Activated CD4-positive, CD25-positive, alpha-beta regulatory T cell treated with anti-CD3 and anti-CD28 coated beads, Interleukin-2, amount 50 U/mL, for 72 hours (primary cell): ENCODE measurements at places on chromosomes 12 and 14.

DNA sequence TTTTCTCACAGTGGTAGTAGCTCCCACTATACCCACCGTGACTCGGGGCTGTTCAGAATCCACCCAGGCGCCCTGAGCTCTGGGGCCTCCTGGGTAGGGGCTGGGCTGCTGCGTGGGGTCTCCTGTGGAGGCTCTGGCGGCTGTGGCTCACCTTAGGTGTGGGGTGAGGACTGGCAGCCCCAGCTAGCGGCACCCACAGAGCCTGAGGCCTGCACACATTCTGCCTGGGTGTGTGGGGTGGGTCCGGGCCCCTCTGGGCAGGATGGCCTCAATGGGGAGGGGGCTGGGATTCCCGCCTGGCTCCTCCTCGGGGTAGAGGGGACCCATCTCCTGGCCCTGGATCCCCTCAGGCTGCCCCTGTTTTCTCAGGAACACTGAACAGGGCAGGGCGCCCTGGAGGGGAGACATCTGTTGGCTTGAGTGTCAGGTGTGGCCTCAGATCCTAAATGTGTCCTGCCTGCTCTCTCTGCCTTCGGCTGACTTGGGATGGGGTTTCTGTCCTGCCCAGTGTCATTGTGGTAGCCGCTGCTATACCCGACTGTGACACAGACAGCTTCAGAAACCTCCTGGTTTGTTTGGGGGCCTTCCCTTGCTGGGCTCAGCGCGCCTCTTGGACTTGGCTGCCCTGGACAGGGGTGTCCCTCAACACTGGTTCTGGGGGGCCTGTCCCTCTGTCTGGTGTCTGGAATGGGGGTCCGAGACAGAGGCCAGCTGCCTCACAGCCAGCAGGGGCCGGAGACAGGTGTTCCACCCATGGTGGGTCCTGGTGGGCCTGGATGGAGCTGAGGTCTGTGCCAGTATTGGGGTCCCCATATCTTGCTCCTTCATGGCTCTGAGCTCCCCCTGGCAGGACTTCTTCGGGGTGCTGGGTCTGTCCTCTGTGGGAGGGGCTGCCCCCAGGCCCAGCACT, 354.9 kb downstream of the TMEM121 start:
- DNase-seq = peak; percentile 26

GRCh38 chr14:101082436-101083384, 179.2 kb upstream of the RTL1 start:
- DNase-seq = no peak

DNA sequence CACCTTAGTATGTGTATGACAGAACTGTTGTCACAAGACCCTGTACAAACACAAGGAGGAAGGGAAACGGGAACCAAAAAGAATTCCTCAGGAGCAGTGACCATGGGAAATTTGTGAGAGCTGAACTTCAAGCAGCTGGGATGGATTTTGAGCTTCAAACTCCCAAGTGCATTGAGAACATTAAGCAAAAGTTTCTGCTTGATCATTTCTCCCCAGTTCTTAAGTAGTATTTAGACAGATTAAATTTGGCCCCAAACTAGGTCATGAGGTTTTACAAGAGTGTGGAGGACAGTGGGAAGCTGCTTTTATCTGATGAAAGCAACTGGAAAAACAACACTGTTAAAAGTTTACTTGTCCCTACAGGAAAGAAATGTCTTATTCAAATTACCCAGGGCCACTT, 206.0 kb upstream of the DCN start:
- DNase-seq = no peak

- peak; percentile 37 for DNase-seq
Measured at GRCh38 chr12:123223241-123223668, 9.7 kb downstream of the MPHOSPH9 start.

DNA sequence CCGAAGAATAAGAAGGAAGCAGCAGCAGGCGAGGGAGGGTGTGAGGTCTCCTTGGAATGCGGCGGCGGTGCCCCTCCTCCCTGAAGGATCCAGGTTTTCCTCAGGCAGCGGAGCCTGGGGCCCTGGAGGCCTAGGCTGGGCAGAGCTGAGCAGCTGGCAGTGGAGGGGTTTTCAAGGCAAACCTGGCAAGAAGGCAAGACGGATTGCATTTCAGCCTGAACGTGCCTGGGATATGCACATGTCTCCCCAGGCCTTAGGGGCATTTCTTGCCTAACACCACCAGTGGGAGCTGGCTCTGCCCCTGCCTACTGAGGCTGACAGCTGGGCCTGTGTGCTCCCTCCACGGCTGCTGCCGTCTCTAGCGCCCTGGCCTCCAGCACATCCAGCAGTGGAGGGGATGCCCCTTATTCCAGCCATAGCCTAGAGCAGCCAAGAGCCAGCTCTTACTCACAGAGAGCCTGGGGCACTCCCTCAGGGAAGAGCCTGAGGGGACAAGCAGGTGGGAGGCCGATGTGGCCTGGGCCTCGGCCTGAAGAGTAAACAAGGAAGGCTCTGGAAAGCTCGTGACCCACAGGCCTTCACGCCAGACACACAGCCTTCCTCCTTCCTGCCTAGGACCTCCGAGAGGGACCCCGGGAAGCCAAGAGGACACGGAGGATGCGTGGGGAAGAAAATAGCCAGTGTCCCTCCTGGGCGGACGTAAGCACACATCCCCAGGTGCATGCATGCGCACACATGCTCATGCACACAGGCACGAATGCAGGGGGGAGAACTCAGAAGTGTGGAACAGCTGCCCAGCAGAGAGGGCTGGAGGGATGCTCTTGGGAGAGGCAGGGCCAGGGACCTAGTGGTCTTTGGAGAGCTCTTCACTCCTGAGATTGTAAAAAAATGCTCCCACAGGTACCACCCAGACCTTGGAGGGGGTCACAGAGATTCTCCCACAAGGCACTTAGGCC, 23.0 kb upstream of the EIF2B2 start:
- no peak for DNase-seq
